ENCODE measurements at places on chromosomes 7 and 10.
A peak's percentile ranks its signal among the peaks of the same experiment; 100 is the strongest.

DNA sequence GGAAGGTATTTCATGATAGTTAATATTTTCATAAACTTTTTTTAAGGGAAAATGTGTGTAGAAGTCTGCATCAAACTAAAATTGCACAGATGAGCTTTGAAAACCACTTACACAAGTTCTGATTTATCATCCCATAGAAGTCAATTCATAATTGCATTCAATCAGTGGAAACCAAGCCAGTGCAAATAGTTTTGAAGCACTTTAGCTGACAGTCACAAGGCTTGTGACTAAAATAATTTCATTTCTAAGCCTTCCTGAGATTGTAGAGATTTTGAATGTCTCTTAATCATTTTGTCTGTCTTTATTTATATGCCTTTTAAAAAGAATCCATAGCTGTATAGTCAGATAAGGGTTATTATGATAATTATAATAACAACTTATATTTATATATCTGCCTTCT lies 41.4 kb downstream of the EXOC4 start:
- DNase-seq: no peak

DNA sequence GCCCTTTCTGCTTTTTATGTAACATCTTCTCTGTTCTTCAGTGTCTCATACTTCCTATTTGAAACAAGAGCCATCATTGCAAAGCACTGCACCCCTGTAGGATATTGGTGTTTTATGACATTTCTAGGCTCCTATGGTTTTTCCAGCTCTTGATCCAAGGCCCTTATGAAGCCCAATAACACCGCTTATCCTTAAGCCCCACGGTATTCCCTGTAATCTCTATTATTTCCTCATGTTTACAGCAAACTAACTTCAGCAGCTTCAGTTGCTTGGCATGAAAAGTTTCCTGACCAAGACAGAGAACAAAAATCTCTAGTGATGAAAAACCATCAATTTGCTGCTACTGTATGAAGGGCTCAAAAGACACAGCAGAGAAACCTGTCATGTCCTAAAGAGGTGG lies 34.1 kb upstream of the TES start:
- no peak for DNase-seq

GRCh38 chr7:121262969-121263368 lies 65.8 kb upstream of the WNT16 start:
- DNase-seq: no peak

DNA sequence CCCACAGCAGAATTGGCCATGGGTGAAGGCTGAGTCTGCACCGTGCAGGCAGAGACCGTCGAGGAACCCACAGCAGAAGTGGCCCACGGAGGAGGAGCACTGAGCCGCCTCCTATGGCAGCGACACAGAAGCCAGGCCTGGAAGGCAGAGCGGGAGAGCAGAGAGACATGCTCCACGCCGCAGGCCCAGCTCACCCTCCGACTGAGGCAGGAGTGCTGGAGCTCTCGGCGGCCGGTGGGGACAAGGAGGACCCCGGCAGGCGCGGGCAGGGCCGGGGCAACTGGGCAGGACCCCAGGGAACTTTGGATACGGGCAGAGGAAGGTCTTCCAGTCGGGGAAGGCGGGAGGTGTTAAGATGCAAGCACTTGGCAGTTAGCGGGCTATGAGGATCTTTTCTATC lies 420.4 kb downstream of the DNAJB6 start:
- no peak for DNase-seq

DNA sequence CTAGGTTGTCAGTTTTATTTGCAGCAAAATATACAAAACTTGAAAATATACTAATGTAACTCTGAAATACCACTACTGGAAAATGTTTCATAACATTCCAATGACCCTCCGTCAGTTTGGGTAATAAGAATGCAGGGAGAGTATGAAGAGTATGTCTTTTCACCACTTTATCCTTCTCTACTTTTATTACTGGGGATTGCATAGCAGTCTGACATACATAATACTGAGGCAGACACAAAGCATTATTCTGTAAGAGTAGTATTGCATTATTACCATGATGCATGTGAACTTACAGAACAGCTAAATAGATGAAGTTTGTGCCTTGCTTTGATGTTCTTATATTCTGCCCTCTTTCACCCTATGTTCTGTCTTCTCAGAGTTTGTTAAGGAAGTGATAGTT lies 151.8 kb upstream of the TPK1 start:
- no peak for DNase-seq

- DNase-seq: no peak
Observed at GRCh38 chr10:117499248-117500105, 43.1 kb upstream of the EMX2 start.

GRCh38 chr7:133837224-133837623 lies 289.9 kb upstream of the LRGUK start:
- no peak for DNase-seq

DNA sequence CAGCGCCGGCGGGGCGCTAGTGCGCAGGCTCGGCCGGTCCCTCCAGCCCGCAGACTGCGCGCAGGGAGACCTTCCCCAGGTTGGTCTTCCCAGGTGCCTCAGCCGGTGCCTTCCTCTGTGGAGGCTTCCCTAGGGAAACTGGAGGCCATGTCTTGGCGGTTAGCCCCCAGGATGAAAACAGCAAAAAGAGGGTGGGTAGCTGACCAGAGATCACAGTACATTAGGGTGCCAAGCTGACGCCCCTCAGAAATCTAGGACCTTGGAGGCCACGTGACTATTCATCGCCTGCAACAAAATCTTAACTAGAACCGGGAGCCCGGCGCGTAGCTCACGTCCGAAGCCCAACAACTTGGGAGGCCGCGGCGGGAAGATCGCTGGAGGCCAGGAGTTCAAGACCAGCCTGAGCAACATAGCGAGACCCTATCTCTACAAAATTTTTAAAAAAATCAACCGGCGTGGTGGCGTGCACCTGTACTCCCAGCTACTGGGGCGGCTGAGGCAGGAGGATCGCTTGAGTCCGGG lies 327 bp upstream of the FIS1 start:
- no peak for DNase-seq

DNA sequence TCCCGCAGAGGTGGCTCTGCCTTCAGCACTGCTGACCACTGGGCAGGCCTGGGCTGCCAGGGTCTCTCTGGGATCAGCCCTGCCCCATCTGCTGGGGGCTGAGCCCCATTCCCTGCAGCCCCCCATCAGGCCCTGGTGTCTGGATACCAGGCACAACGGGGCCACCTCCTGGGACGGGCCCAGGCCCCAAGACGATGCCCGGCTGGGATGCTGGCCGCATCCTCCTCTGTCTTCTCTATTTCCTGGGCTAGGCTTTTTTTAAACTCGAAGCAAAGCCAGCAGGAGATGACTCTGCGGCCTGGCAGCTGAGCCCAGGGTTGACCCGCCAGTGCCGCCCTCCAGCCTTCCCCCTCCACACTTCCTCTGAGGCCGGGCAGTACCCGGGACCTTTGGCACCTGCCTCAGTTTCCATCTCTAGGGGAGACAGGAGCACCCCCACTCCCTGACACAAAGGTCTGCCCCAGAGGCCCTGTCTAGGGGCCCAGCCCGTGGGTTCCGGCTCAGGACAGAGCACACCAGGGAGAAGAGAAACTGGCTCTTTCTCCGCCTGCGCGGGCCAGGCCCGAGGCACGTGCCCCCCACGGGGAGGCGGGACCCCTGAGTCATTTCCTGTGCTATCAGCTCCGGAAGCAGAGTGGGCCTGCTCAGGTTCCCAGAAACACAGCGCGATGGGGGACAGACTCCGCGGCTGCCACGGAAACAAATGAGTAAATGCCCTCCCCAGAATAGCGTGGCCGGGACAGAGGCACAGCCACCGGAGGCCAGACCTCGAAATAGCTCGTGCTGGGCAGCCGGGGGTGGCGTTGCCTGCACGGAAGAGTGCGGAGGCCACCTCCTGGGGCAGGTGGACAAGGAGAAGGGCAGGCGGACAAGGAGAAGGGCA lies 84.6 kb upstream of the PDGFA start:
- DNase-seq: peak; percentile 84

GRCh38 chr10:106866244-106866845 lies 298.2 kb downstream of the SORCS1 start:
- DNase-seq: no peak

DNA sequence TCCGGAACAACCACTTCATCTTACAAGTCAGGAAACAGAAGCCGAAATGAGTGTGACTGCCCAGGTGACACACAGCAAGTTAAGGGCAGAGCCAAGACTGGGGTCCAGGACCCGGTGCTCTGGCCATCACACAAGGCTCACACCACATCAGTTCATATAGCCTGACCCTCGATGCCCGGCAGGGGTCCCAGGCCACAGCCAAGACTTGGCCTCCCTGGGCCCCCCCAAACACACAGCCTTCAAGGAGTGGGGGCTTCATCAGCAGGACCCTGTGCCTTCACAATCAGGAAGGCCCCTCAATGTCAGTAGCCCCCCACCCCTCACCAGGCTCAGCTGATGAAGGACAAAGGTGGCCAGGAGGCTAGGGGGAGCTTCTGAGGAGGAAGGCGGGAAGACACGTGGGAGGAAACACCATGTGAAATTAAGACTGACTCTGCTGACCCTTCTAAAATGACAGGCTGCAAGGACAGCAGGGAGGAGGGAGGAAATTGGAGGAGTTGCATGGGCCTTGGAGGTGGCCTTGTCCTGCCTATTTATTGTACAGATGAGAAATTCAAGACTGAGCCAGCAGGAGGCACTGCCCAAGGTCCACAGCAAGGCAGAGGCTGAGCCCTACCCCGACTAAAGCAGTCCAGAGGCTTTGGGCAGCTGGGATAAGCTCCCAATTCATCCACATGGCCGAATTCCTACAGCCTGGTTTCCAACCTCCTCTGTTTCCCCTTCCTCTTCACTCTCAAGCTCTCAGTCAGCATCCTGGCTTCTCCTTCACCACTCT lies 216.1 kb upstream of the ZMIZ1 start:
- DNase-seq: peak; percentile 8

DNA sequence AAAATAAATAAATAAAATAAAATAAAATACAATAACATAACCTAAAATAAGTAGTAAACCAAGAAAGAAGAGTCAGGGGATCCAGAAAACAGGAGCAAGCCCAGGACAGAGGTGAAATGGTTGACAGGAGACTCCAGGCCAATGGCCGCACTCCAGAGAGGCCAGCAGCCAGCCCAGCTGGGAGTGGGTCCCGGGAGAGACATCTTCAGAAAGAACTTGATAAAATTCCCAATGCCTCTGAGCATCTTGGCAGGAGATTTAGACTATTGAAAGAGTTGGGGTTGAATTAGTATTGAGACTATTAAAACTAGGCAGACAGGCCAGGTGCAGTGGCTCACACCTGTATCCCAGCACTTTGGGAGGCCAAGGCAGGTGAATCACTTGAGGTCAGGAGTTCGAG lies 62.6 kb downstream of the CLIP2 start:
- DNase-seq: no peak
